ENCODE measurements at places on chromosomes 2 and 18. TPM values are rescaled to one million over a fixed set of nuclear protein-coding genes. Genes with fewer than 3 reads are reported as not detected.
A peak's percentile ranks its signal among the peaks of the same experiment; 100 is the strongest.

CETN1 gene
- total RNA-seq: not detected

DNA sequence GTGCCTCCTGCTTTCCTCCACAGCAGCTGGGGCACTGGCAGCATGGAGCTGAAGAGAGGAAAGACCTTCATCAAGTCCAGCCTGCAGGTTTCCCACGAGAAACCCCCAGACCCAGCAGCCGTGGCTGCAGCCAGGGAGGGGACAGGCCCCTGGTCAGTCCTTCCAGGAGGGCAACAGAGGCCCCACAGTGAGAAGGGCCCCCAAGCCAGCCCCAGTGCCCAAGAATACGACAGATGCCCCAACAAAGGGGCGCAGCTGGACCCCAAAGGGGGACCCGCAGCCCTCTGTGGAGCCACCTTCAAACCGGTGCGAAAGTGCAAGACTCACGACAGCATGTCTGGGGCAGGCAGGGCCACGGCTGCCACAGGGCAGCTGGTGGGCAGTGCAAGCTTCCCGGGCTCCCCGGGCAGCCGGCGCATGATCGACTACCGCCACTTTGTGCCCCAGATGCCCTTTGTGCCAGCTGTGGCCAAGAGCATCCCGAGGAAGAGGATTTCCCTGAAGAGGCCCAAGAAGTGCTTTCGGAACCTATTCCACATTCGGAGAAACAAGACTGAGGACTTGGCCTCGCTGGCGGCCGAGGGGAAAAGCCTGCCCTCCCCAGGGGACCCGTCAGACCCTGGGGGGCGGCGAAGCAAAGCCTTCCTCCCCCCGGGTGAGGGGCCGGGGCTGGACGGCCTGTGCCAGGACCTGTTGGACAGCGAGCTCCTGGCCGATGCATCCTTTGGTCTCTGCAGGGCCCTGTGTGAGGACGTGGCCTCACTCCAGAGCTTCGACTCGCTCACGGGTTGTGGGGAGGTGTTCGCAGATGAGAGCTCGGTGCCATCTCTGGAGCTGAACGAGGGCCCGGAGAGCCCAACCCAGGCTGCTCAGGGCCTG lies 6.9 kb downstream of the AMER3 start:
- no peak overlapping the region for H3K27ac ChIP-seq
- no peak overlapping the region for H3K4me3 ChIP-seq
- H3K27me3 ChIP-seq: peaks cover 45% of the 10 kb centered on the region
- no peaks in the 10 kb centered on the region for H3K36me3 ChIP-seq

DNA sequence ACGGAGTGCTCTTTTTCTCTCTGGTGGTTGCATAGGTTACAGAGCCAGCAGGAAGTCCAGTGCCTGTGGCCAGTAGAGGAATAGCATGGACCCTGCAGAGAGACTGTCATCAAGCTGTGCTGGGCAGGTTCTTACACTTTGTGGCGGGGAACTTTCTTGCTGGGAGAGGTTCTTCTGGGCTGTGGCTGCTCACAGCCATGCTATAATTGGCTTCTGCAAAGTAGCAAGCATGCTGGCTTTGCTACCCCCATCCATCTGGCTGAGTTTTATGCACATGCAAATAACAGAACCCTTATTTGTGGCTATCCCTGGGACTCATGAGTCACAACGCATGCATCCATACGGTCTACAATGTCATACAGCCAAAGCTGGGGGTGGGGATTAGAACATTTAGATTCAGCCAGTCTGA lies 68.9 kb downstream of the PLCL1 start:
- no peak for DNase-seq
- H3K4me1 ChIP-seq: no peaks in the 10 kb centered on the region
- no peaks in the 10 kb centered on the region for H3K36me3 ChIP-seq
- H3K4me3 ChIP-seq: no peak overlapping the region

PTH2R gene
- total RNA-seq: not detected

DNA sequence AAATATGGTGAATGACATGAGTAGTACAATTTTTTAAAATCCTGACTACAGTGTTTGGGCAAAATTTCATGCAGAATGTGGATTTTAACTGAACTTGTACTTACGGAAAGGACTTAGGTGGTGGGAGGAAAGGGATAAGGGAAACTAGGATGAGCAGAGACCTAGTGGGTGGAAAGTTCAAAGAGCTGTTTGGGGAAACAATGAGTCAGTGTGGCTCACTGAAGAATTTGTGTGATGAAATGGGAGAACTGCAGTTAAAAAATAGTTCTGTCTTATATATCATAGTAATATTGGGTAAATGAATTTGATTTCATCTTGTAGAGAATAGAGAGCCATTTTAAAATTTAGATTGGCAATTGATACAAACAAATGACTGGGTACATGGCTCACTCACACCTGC lies 220.1 kb upstream of the CTAGE1 start:
- H3K27ac ChIP-seq: no peak overlapping the region
- H3K36me3 ChIP-seq: peaks cover 4% of the 10 kb centered on the region
- no peak overlapping the region for H3K4me3 ChIP-seq
- no peaks in the 10 kb centered on the region for H3K4me1 ChIP-seq
- DNase-seq: no peak

DNA sequence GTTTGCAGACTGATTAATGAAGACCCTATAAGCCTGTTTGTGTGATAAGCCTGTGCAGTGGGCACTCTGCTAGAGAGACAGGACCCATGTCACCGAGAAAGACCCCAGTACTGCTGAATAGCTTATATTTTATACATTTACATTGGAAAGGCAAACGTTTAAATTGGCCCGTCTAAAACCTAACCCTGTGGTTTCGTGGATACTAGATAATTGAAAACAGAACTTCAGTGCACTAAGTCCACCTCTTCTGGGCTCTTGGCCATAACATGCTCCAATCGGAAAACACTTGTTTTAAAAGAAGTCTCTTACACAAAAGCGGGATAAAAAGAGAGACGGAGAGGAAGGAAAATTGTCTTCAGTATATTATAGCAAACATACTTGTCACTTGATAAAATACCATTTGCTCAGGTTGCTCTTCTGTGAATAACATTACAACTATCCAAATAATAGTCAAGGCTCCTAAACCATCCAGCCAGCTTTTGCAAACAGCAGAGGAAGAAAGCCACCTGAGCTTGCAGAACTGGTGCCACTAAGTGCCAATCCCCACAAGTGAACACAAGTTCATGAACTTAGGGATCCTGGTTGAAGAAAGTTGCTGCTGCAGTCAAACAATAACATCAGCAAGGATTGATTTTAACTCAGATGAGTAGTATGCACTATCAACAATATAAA lies 218.4 kb upstream of the FN1 start:
- no peaks in the 10 kb centered on the region for H3K4me1 ChIP-seq
- H3K36me3 ChIP-seq: no peaks in the 10 kb centered on the region
- no peaks in the 10 kb centered on the region for H3K27me3 ChIP-seq
- no peak overlapping the region for H3K27ac ChIP-seq

KIAA2012 gene
- 0.07 TPM for total RNA-seq

METTL21A gene
- 30.7 TPM for total RNA-seq

DNA sequence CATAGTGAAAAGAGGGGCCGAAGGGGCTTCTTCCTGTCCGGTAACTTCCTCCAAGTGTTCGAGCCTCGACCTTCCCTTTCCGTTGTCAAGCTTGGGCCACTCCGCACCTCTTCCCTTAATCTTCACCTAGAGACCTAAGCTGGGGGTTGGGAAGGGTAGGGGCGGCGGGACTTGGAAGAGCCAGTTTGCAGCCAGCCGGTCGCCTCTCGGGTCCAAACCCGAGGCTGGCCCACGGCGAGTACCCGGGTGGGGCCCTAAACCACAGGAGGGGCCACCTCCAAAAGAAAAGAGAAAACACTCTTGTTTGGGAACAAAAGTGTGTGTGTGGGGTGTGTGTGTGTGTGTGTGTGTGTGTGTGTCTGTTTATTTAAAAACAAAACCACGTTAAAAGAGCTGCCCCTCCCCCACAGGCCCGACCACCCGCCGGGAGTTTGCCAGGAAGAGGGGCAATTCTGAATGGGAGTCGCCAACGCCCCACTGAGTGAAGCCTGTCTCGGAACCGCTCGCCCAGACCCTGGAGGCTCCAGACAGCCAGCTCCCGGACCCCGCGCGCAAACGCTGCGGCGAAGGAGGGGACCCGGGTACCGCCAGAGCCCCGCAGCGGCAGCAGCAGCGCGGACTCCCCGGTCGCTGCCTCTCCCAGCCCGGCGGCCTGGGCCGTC lies 488 bp upstream of the RHOB start:
- peak overlapping the region; percentile 98 for H3K4me3 ChIP-seq
- DNase-seq: no peak
- H3K4me1 ChIP-seq: peaks cover 54% of the 10 kb centered on the region
- peaks cover 5% of the 10 kb centered on the region for H3K36me3 ChIP-seq
- no peak overlapping the region for H3K27ac ChIP-seq

DNA sequence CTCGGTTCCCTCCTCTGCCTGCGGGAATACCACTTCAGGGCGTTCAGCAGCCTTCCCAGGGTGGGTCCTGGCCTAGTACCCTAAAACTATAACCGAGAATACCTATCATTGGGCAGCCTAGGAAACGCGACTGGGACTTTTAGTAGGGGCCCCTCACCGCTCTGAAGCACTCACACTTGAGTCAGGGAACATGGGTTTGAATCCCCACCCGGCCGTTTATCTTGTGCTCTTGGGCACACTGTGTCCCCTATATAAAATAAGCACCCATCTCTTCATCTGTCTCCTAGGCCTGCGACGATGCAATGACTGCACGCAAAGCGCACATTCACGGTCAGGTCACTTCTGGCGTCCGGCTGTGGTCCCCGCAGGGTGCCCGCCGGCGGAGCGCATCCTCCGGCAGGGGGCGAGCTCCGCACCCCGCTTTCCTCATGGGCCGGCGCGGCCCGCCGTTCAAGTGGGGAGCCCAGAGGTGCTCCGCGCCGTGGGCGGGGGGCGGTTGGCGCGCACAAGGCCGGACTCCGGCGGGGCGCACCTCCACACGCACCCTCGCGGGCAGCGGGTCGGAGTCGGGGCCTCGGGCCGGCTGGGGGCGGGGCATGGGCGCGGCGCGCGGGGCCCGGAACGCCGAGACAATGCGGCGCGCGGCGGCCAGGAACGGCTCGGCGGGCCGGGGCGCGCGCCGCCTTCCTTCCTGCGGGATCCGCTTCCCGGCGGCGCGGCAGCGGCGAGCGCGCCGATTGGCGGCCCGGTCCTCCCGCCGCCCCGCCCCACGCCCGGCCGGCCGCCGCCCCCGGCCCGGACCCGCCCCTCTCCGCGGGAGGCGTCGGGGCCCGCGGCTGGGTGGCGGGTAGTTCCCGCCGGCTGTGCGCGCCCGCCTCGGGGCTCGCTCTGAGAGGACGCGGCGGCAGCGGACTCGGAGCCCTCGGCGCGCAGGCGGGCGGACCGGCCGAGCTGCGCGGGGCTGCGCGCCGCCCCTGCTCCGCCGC lies at the start of gene ASAP2:
Gene ASAP2, plus strand, starts transcription at position 850 of the 986 bp plus-strand sequence. CDS start 293 bp downstream, outside the sequence.
- peak within 1 kb of the TSS; percentile 69 for H3K27ac ChIP-seq
- peak within 1 kb of the TSS; percentile 95 for H3K4me3 ChIP-seq
- H3K27me3 ChIP-seq: no peaks in the 10 kb centered on the region
- DNase-seq: peak; percentile 67
- H3K36me3 ChIP-seq: peaks cover 5% of the 10 kb centered on the region

GRCh38 chr18:63444580-63444979 lies 22.3 kb upstream of the VPS4B start:
- no peak overlapping the region for H3K27ac ChIP-seq
- no peaks in the 10 kb centered on the region for H3K27me3 ChIP-seq
- DNase-seq: no peak
- H3K4me3 ChIP-seq: no peak overlapping the region

DNA sequence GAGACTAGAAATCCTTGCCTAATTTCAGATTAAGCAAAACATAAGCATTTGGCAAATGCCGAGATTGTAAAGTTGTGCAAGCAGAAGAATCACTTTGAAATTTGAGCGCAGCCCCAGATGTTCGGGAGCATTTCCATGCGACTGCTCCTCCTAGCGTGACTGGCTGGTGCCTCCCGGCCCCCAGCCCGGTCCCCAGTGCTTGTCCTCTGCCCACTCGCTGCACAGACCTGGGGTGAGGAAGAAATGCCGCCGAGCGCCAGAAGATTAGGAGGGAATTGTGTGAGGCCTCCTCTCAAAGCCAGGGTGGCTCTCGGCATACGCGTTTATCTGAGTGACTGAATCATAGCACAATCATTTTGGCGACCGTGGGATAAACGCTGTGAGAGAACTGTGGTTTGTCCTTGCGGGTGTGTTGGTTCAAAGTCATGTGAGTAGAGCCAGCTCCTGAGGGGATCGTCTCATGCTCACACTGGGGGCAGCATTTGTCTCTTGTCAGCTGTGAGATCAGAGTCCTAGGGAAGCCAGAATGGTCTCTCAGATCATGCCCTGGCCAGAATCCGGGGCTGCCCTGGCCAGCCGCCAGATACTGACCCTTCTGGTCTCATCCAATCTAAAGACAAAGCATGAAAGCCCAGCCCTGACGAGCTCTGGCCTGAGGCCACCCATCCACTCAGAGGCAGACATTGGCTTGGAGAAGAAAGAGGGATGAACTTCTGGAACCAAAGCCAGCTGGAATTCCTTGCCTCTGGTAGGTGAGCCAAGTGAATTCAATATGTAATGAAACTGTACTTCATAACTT lies 189.3 kb downstream of the SH3RF3 start:
- H3K27ac ChIP-seq: peak overlapping the region; percentile 38
- H3K27me3 ChIP-seq: no peaks in the 10 kb centered on the region
- peaks cover 24% of the 10 kb centered on the region for H3K4me1 ChIP-seq
- DNase-seq: no peak
- H3K4me3 ChIP-seq: no peak overlapping the region

CFC1 gene
- not detected for total RNA-seq

ACKR3 gene
- 24.5 TPM for total RNA-seq

GRCh38 chr18:26307161-26307773 lies 81.0 kb downstream of the TAF4B start:
- no peaks in the 10 kb centered on the region for H3K27me3 ChIP-seq
- H3K27ac ChIP-seq: no peak overlapping the region
- no peaks in the 10 kb centered on the region for H3K36me3 ChIP-seq
- no peak overlapping the region for H3K4me3 ChIP-seq

- peak overlapping the region; percentile 27 for H3K27ac ChIP-seq
- H3K36me3 ChIP-seq: no peaks in the 10 kb centered on the region
- H3K27me3 ChIP-seq: no peaks in the 10 kb centered on the region
These were observed 22.3 kb upstream of the GPR17 start for GRCh38 chr2:127623388-127624319.

DNA sequence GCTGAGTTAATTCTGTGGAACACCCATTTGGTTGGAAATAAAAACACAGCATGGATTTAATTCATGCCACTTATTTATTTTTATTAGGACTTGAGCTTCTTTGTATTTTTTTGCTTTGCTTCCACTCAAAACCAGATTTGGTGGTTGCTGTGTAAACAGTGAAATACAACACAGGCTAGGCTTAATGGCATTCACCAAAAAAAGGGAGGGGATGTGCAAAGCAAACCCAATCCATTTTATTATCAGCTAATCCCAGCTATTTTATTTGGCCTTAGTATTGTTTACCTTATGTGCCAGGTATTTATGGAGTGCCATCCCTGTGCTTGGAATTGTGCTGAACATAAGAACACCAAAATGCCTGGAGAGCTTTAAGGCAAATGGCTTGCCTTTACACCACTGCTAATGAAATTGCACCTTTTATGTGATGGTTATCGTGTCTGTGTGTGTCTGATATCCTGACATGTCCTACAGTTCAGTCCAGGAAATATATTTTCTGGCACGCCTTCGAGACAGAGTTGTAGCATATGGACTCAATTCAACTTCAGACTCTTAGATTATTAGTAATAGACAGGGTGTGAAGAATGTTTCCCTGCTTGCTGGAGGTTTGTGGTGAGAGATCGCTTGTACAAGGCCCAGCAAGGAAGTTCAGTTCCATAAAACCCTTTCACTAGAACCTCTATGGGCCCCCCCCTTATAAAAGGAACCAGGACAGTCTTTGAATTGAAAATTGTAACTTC lies 99.6 kb downstream of the PRPF40A start:
- no peak for DNase-seq
- H3K27me3 ChIP-seq: no peaks in the 10 kb centered on the region
- H3K27ac ChIP-seq: no peak overlapping the region
- H3K36me3 ChIP-seq: peaks cover 32% of the 10 kb centered on the region
- no peaks in the 10 kb centered on the region for H3K4me1 ChIP-seq

DSG3 gene
- not detected for total RNA-seq
